ENCODE measurements at places on chromosomes 3 and 15.
A peak's percentile ranks its signal among the peaks of the same experiment; 100 is the strongest.

GRCh38 chr3:159964166-159964973 lies 24.3 kb upstream of the IL12A start:
- DNase-seq = peak; percentile 35

- no peak for DNase-seq
Measured at GRCh38 chr3:72306800-72307341, 521.9 kb upstream of the PROK2 start.

GRCh38 chr3:184717399-184717983 lies 5.6 kb upstream of the MAGEF1 start:
- no peak for DNase-seq

GRCh38 chr3:196684548-196685407 lies 27.3 kb downstream of the CEP19 start:
- DNase-seq = no peak

DNA sequence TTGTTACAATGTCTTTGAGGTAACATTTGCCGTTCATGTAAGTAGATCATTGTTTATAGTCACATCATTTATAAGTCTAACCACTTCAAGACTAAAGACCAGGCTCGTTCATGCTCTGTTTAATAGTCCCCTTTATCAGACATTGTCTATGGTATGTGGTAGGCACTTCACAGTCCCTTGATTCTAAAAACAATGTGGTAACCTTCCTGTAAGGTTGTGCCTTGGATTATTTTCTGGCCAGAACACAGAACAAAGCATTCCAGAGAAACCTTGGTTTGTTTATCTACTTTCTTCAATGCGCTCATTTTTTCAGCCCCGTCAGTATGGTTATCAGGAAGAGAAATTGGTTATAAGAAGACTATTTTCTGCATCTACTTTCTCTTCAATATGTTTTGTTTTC lies 16.3 kb upstream of the ST3GAL6 start:
- DNase-seq = no peak

DNA sequence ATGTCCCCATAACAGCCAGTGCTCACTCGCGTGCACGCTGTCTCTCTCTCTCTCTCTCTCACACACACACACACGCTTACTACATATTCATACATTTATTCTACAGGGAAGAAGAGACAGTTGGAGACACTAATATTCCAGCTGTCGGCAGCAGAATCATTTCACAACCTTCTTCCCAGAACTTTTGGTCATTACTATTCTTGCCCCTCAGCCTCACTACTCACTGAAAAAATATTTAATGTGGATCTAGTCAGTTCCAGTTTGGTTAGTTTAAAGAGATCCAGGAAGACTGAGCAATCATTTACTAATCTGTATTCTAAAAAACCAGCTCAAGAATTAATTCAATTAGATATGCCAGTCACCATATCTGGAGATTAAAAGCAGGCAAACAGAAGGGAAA lies 394.9 kb downstream of the PTPRG start:
- peak; percentile 64 for DNase-seq

DNA sequence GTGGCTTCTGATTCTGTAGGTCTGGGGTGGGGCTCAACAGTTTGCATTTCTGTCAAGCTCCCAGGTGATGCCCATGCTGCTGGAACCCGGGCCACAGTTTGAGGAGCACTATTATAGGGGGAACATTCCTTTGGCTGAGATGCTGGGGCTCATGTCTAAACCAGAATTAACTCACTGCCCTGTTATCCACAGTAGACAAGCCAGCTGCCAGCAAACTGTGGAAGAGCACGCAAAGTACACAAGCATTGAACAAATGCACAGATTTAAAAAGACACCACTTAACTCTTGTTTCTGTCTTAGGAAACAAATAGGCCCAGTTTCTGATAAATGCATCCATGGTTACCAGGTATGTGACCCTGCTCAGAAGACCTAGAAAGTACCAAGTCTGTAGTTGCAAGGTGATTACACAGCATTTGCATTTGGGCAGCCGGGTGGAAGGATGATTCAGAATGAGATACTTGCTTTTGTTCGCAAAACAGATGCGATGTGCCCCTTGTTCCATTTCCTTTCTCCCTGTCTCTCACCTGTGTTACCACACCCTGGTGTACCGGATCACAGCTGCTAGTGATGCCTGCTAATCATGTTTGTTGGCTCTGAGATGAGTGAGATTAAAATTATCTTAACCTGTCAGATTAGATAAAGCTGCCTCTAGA lies 12.4 kb downstream of the GYG1 start:
- DNase-seq = no peak

GRCh38 chr15:26972636-26973035 lies 1.7 kb downstream of the GABRG3 start:
- DNase-seq = no peak

GRCh38 chr3:39804951-39805350 lies 4.5 kb upstream of the MYRIP start:
- DNase-seq = no peak
